Lung microvascular endothelial cell (primary cell): ENCODE measurements at places on chromosomes 11 and 22. TPM values are rescaled to one million over a fixed set of nuclear protein-coding genes. Genes with fewer than 3 reads are reported as not detected.

MEI1 gene
- 0.40 and 2.8 TPM in 2 replicates for total RNA-seq

FAM76B gene
- total RNA-seq, result 13.1 and 17.7 TPM in 2 replicates

KIF18A gene
- 2.0 and 6.8 TPM in 2 replicates for total RNA-seq

DNA sequence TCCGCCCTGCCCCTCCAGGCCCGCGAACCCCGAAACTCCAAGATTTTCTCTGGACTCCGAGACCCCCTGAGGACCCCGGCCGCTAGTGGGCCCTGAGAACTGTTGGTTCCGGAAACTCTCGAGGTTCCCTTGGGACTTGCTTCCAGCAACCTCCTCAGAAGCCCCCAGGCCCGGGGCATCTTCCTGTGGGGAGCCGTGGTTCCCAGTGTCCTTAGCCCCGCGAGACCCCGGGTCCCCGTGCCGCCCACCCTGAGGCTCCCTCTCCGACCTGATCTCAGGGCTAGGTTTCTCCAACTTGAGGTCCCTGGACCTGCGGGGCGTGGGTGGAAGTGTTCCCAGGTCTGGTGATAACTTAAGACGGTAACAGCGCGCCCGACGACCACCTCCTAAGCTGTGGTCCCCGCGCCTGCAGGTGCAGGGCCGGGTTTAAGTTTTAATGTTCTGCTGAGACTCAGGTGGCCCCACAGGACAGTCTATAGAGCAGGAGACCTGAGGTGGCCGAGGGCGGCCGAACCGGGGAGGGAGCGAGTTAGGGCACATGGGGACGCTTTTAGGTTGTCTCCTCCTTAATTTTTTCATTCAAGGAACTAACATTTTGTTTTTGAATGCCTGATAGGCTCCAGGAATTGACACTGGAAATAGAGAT lies 720 bp downstream of the FAM118A start:
- DNase-seq, result no peak

DNA sequence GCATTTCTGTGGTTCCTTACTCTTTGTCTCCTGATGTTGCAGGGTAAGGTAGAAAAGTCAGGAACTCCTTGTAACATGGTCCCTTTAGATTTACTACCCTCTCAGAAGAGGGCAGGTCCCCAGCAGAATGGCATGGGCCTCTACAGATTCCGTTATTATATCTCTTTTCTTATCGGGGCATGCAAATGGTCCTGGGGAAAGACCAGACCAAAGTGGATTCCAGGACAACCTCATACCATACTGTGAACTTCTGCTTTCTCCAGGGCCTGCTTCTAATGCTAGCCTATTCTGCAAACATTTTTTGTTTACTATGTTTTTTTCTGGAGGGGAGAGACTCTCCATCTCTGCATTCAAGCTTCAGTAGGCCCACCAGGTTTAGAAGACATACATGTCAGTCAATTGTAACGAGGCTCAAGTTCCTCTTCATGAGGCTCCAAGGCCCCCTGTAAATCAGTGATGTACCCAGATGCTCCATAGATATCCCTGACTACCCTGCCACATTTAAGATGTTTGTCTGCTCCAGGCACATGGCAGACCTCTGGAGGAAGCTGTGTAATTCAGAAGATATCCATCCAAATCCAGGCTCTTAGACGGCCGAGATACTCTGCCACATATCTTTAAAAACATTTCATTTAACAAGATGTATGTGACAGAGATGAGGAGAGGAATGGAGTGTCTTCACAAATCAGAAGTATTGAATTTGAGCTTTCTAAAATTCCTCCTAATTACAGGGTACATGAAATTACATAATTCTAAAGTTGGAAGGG lies 8.5 kb upstream of the ME3 start:
- no peak for DNase-seq

GRCh38 chr11:5242933-5243815 lies 6.5 kb downstream of the HBG1 start:
- DNase-seq, result peak; percentile 14
